Effector CD8-positive, alpha-beta T cell (primary cell): ENCODE measurements at places on chromosomes 13 and 19.
A peak's percentile ranks its signal among the peaks of the same experiment; 100 is the strongest.

DNA sequence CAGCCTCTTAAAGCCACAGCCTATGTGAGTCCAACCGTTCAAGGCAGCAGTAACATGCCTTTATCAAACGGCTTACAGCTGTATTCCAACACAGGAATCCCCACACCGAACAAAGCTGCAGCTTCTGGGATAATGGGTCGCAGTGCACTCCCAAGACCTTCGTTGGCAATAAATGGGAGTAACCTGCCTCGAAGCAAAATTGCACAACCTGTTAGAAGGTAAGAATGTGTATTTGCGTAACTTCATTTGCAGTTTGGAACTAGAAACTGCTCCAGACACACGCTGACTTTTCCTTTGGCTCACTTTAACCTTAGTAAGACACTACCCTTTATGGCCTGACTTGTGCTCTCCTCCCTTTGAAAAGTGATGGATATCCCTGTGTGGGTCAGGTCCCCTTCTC lies 63.4 kb downstream of the SLAIN1 start:
- DNase-seq: no peak

GRCh38 chr13:94968040-94968756 lies 255.9 kb upstream of the SOX21 start:
- no peak for DNase-seq

DNA sequence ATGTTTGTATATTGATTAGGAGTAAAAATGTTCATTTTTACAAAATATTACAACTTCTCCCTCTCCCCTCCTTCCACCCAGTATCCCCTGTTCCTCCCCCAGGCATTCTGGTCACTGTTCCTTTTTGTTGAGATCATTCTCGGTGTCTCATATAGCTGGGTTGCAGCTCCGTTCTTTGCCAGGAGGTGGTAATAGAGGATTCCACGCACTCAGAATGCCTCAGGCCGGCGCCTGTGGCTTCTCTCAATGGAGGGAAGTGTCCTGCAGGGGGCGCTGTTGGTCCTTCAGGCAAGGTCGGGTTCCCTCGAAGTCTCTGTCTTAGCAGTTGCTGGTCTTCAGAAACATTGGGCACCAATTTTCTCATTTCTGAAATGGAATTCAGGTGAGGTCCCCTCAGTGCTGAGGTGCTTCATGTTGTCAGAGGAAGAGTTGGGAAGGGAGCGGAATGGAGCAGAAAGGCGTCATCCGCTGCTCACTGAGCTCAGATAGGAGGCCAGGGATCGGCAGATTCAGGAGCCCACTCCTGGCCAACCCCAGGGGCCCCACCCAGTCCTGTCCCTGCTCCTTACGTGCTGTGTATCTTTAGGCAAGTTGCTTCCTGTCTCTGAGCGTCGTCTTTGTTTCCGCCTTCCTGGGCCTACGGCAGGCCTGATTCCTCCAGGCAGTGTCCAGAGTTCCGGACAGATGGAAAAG lies 10.3 kb upstream of the GARIN5A start:
- DNase-seq: peak; percentile 34

DNA sequence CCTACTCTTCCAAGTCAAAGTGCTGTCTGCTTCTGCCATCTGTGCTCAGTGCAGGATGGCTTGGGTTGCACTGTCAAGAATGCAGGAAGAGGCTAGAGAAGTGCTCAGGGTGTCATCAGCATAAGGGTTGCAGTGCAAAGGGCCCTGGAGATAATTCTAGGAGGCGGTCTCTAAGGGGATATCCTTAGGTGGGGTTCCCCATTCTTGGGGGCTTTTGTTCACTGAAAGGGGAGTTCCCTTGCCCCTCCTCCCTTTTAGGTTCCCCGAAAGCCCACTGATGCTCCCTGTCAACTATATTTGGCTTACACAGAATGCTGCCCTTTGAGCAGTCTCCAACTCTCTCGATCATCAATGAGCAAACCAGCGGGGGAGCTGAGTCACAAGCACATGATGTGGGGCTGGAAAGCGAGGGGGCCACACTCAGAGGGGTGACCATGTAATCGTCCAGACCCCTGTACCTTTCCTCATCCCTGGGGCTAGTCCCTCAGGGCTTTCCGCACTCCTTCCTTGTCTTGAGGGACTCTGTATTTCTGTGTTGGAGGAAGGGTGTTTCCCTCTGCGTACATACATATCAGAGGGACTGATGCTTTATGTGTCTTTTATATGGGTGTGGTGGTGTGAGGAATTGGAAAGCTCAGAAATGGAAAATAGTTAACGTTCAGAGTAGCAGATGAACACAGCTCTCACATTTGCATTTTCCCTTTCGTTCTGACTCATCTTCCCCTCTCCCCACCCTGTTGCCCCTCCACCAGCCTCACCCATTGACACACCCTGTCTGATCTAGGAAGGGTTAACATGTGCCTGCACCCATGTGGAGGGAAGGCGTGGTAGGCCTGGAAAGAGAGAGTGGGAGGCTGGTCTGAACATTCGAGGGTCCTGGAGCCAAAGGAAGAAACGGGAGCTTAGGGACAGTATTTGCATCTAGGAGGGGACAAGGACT lies 6.7 kb downstream of the ZBTB32 start:
- DNase-seq: no peak

DNA sequence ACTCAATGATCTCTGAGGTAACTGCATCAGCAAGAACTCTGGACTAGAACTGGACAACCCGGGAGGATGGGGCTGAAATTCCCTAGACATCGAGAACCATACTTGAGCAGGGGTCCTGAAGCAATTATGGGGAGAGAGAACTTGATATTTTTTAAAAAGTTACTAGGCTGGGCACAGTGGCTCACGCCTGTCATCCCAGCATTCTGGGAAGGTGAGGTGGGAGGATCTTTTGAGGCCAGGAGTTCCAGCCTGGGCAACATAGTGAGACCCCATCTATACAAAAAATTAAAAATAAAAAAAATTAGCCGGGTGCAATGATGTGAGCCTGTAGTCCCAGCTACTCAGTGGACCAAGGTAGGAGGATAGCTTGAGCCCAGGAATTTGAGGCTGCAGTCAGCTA lies 2.3 kb upstream of the DNAJB1 start:
- no peak for DNase-seq

DNA sequence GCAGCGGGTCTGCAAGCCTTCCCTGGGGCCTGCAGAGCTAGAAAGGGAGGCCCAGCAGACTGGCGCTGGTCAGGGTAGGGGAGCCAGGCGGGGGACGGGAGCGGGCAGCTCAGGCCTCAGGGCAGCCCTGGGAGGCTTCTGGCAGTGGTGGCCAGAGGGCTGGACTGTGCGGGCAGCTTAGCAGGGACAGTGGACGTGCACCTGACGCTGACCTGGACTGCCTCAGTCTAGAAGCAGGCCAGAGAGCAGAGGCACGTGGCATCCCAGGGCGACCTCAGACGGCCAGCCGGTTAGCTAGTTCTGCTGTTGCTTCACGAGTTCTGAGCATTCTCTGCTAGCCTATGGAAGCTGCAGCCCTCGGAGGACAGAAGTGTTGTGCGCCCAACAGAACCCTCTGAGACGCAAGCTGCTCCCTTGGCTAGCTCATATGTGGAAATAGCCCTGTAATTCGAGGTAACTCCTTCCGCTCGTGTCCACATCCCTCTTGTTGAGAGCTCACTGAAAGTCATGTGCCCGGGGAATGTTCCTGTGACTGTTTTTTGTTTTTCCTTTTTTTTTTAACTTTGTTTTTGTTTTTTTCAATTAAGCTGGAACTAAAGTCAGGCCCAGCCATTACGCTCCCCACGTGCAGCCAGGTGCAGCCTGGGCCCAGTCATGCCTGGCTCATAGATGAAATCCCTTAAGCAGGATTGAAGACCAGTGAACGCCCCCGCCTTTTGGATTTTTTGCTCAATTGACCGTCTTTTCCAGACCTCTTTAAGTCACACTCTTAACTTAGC lies 1.9 kb upstream of the FAM174C start:
- no peak for DNase-seq

DNA sequence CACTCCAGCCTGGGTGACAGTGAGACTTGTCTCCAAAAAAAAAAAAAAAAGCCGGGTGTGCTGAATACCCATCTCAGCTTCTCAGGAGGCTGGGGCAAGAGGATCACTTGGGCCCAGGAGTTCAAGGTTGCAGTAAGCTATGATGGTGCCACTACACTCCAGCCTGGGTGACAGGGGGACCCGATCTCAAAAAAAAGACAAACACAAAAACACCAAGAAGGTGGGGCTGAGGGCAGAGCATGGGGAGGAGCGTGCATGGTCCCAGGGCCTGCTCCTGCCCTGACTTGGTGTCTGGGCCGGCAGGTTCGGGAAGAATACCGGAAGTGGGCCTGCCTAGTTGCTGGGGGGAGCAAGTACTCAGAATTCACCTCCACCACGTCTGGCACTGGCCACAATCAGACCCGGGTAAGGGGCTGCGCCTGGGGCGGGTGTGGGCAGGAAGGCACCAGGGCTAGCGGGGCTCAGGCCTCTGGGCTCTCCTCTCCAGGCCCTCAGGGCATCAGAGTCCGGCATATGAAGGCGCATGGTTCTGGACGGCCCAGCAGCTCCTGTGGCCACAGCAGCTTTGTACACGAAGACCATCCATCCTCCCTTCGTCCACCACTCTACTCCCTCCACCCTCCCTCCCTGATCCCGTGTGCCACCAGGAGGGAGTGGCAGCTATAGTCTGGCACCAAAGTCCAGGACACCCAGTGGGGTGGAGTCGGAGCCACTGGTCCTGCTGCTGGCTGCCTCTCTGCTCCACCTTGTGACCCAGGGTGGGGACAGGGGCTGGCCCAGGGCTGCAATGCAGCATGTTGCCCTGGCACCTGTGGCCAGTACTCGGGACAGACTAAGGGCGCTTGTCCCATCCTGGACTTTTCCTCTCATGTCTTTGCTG lies 11.3 kb downstream of the DDX39A start:
- DNase-seq: peak; percentile 23

- no peak for DNase-seq
These were observed 3.6 kb downstream of the PSMC4 start for GRCh38 chr19:39974377-39975155.

- no peak for DNase-seq
These were observed 77.5 kb upstream of the SCEL start for GRCh38 chr13:77457966-77458365.

GRCh38 chr13:67343777-67344176 lies 113.6 kb upstream of the PCDH9 start:
- DNase-seq: no peak

- DNase-seq: no peak
These were observed 103.5 kb upstream of the SPRY2 start for GRCh38 chr13:80444240-80445015.

- DNase-seq: no peak
These were observed 7.7 kb downstream of the EPS15L1 start for GRCh38 chr19:16463991-16464575.

- no peak for DNase-seq
These were observed 5.6 kb upstream of the FOSB start for GRCh38 chr19:45462174-45462573.

- no peak for DNase-seq
These were observed 184.3 kb upstream of the TSC22D1 start for GRCh38 chr13:44760434-44760833.

DNA sequence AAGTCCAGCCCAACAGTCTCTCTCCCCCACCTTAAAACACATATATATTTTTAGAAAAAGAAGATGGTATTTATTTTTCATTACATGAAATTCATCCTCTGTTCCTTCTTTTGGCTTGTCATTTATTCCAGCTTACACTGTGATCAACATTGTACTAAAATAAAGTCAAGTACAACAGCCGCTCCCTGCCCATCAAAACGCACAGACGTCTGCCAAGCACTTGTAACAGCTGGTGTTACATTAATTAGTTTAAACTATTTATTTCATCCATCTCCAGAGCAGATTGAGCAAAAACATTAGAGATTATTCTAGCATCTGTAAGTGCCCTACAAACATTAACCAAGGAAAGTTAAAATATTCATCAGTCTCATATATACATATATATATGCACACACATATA lies 350.5 kb downstream of the DACH1 start:
- DNase-seq: no peak

GRCh38 chr13:47188802-47189201 lies 291.9 kb upstream of the HTR2A start:
- no peak for DNase-seq

DNA sequence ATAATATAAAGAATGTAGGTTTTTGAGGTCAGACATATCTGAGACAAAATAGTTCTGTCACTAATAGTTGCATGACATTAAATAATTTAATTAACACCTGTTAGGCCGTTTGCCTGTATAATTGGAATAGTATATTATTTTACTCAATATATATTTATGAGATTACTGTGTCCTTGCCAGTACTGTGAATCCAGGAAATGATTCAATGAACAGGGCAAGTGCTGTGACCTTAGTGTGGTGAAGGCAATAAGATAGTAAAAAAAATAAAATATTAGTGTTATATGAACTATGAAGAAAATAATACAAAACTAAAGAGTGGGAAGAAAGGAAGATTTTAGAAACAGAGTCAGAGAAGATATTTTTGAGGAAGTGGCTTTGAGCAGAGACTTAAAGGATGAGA lies 403.7 kb downstream of the PCDH9 start:
- no peak for DNase-seq

DNA sequence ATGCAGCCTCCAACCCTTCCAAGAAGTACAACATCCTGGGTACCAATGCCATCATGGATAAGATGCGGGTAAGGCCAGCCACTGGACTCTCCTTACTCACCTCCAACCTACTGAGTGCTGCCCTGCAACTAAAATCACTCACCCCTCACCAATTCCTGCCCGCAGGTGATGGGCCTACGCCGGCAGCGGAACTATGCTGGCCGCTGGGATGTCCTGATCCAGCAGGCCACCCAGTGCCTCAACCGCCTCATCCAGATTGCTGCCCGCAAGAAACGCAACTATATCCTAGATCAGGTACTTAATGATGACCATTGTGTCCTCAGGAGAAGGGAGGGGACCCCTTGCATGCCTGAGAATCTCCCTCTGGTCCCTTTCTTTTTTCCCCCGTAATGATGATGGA lies 15.6 kb upstream of the CCDC97 start:
- no peak for DNase-seq

DNA sequence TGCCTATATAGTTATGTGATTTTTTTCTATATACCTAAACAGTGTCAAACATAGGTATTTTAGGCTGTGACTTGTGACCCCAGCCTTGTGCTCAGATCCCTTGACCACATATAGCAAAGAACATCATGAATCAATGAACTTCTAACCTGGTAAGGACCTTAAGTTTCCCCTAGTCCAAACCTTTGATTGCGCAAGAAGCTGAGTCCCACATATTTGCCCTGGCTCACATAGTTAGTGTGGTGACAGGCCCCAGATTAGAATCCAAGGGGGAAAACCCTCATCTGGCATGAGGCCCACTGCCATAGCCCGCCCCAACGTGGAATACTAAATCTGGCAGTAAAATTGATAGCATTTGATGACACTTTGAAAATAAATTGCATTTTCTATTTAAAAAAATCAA lies 171.8 kb downstream of the MZT1 start:
- no peak for DNase-seq

DNA sequence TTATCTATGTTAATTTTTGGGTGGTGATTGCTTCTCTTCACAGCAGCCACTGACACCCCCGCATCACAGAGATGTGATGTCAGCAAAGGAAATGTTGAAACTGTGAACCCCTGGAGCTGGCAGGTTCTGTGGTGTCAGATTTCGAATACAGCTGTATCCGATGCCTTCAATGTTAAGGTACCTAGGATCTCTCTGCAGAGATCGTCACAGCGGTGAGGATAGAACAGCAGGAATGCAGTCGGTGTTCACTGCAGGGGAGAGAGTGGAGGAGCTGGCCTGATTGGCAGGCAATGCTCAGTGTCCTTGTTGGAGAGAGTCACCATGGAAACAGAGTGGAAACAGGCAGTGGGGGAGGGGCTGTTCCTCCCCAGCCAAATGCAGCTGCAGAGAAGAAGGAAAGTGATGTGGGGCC lies 79.5 kb upstream of the ZNF835 start:
- DNase-seq: no peak

- peak; percentile 70 for DNase-seq
These were observed 60.5 kb downstream of the CELF5 start for GRCh38 chr19:3284759-3285646.
